NCI-H146 (cell line): ENCODE measurements at places on chromosomes 7 and 10.

DNA sequence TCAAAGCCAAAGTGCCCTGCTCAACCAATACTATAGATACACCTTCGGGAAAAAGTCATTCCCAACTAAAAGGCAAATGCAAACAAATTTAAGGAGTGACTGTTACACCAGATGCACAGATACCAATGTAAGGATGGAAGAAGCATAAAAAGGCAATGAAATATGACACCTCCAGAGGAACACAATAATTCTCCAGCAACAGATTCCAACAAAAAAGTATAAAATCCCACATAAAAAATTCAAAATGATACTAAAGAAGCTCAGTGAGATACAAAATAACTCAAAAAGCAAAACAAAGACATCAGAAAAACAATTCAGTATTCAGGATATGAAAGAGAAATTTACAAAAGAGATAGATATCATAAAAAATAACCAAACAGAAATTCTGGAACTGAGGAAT, 44.1 kb upstream of the ASAH2 start:
- DNase-seq: no peak

DNA sequence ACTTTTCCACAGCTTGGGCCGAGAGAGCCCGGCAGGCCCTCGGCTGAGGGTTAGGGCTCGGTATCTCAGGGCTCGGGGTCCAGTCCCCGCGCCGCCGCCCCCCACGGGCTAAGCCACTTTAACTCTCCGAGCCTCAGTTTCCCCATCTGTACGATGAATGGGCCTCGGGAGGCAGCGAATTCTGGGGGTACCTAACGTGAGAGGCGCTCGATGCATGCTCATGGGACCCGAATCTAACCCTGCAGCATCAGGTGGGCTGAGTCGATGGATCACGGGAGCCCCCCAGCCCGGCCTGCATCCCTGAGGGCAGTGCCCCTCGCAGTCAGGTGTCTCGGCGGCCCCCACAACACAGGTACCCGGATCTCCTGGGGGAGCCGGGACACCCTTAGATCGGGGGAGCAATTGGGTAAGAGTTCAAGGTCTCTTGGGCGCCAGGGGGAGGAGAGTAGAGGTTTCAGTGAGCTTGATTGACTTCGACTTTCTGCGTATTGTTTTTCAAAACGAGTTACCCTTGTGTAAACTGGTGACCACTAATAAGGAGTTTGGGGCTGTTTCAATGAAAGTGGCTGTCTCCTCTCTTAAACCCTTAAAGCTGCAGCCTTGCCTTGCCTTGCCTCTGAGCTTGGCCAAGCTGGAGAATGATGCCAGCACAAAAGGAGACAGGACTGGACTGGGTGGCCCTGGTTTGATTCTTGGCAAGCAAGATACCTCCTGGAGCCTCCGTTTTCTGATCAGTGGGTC, 631 bp downstream of the POR start:
- peak; percentile 18 for DNase-seq

DNA sequence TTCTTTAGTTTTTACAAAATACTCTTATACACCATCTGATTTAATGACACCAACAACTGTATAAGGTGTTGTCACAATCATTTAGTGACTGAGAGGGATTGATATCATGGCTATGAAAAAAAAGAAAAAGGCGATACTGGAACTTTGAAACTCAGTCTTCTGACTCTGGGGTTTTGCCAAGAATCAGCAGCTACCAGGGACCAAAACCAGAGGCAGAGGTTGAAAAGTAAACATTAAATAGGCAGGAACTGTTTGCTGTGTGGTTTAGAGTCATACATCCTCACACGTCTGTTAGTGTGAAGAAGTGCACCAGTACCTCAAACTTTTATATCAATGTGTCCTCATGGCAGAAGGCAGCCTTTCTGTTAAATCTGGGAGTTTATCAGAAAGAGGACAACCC, 19.9 kb upstream of the GGCT start:
- no peak for DNase-seq

- DNase-seq: peak; percentile 41
Measured at GRCh38 chr7:88111140-88111743, 108.6 kb downstream of the SRI start.

DNA sequence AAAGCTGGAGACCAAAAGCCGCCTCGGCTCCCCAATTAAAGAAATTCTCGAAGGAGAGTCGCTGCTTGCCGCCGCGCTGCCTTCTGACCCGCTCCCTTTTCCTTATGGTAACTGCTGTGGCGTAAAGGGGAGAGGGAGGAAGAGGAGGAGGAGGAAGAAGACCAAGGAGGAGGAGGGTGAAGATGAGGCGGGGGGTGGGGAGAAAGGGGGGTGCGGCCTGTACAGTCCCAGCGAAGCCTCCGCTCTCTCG, 388 bp downstream of the CNOT4 start:
- DNase-seq: no peak

GRCh38 chr7:40301486-40302068, 166.8 kb downstream of the SUGCT start:
- DNase-seq: no peak

DNA sequence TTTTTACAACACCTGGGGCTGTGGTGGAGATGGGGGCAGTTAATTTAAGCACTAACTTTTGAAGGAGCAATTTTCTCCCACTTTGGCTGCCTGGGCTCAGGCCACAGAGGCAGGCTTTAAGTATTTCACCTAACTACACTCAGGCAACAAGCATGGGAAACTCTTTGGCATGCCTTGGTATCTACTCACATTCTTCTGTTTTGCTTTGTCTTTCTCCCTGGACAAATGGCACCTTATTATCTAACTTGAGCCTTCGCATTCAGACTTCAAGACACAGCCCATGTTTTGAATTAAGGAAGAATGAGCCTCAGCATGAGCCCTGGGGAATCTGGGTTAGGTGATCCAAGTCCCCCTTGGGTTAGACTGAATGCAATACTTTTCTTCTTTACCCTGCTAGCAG, 31.8 kb upstream of the BMPER start:
- DNase-seq: no peak

- DNase-seq: no peak
Measured at GRCh38 chr7:139703487-139704307, 74.1 kb downstream of the HIPK2 start.

- DNase-seq: no peak
Measured at GRCh38 chr10:100634034-100634433, 98.3 kb downstream of the HIF1AN start.

GRCh38 chr10:51955696-51956095, 256.3 kb upstream of the CSTF2T start:
- no peak for DNase-seq

GRCh38 chr7:36188266-36188665, 35.2 kb downstream of the EEPD1 start:
- no peak for DNase-seq

DNA sequence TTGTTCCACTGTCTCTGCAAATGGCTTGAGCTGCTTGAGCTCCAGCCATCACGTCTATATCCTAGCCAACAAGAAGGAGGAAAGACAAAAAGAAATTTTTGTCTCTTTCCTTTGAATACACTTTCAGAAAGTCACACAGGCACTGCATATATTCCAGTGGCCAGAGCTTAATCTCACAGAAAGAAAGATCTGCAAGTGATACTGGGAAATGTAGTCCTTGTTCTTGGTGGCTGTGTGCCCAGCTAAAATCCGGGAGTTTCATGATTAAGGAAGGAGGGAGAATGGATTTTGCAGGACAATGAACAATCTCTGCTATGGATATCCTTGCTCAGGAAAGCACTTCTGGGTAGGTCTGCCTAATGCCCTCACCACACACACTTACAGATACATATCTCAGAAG, 19.5 kb upstream of the DLG5 start:
- no peak for DNase-seq

GRCh38 chr7:81469869-81470723, 299.8 kb downstream of the HGF start:
- DNase-seq: peak; percentile 32
